ENCODE measurements at places on chromosomes 1 and 21.

DNA sequence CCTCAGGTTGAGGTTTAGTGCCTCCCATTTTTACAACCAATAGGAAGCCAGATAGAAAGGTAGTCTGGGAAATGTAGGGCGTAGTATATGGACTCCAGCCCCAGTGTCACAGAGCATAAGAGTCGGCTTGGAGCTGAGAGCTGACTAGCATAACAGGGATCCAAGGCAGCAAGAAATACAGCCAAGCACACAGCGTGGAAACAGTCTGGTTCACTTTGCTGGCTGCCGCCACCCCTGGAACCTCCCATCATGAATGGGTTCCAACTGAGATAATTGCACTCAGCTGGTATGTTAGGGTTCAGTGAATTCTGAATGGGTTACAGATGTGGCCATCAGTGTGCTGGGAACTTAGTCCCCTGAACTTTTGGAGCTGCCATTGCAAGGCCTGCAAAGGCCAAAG is 76.7 kb upstream of the GPR88 start:
- DNase-seq = no peak

DNA sequence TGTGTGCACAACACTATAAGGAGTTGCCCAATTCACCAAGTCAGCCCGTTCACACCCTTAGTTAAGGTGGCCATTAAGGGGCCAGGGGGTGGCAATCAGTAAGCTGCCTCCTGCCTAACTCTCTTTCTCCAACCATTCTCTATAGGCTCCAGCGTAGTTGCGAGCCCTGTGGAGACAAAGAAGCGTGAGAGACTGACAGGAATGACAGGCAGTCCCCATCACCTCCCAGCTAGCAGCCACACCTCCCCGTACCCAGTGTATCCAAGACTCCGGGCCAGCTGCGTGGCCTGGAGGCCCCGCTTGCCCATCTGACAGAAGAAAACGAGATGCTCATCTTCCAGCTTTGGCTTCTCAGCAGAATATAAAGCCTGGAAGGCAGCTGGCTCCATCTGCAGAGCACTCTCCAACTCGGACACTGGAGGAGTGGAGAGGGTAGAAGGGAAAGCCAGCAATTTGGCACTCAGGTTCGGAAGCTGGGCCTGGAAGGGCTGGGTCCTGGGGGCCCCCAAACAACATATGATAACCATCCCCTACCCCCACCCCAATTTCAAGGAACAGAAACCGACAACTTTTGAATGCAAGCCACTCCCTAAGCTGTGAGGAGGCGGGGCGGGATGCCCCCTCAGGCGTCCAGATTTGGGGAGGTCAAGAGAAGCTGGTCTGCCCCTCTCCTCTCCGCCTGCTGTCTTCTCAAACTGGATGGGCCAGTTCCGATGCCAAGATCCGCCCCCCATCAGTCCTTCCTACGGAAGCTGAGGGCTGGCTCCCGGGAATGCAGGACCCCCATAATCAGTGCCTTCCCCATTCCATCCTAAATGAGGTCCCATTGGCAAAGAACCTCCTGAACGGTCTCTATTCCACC is 872 bp downstream of the TSTD1 start:
- DNase-seq = no peak

DNA sequence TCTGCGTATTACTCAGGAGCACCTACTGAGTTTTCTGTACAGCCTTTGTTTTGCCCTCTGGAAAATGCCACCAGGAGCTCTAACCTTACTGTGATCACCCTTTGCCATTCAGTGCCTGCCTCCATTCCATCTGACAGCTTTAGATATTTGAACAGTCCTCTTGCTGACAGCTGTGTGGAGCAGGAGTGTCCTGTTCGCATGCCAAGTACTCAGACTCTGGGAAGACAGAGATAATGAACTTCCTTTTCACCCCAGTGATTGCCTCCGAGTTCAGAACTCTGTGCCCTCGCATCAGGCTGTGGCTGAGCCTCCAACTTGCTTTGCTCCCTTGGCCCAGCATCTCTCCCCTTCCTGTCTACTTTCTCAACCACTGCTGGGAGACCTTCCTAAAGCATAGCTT is 74.0 kb downstream of the CACNA1E start:
- no peak for DNase-seq

GRCh38 chr1:220038640-220039039 is 7.7 kb downstream of the EPRS1 start:
- DNase-seq = no peak

DNA sequence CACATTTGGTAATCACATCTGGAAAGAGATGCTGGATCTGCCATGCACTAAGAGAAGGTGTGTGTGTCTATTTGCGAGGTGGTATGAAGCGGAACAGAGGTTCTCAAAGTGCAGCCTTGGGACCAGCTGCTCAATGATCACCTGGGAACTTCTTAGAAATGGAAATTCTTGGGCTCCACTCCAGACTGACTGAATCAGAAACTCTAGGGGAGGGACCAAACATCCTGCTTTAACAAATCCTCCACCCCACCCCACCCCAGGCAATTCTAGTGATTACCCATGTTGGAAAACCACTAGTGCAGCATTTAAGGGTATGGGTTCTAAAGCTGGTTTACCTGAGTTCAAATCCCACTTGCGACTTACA is 143.9 kb upstream of the JUN start:
- no peak for DNase-seq

- no peak for DNase-seq
Measured at GRCh38 chr1:156740237-156740740, 599 bp downstream of the MRPL24 start.

- DNase-seq = no peak
Measured at GRCh38 chr1:106439475-106439874, 617.0 kb upstream of the PRMT6 start.

GRCh38 chr1:207890136-207890738 is 20.7 kb downstream of the CD34 start:
- no peak for DNase-seq

- peak; percentile 75 for DNase-seq
Measured at GRCh38 chr1:59903141-59903754, 23.3 kb downstream of the CYP2J2 start.

Data from HEK293T (cell line).